ENCODE measurements at places on chromosomes 7 and 10. TPM values are rescaled to one million over a fixed set of nuclear protein-coding genes. Genes with fewer than 3 reads are reported as not detected.

GRCh38 chr10:74612195-74612594 is 214.2 kb upstream of the KAT6B start:
- DNase-seq = no peak

- DNase-seq = no peak
These were observed 3.6 kb upstream of the ZEB1 start for GRCh38 chr10:31315453-31315852.

GRCh38 chr10:19247843-19248242 is 199.2 kb downstream of the MALRD1 start:
- no peak for DNase-seq

- DNase-seq = no peak
These were observed 32.2 kb upstream of the EPHB6 start for GRCh38 chr7:142822714-142823113.

The MRM2 gene
- 15.9 TPM for total RNA-seq

The PRSS2 gene
- total RNA-seq = not detected

GRCh38 chr7:20494566-20494965 is 120.9 kb upstream of the ABCB5 start:
- DNase-seq = no peak

DNA sequence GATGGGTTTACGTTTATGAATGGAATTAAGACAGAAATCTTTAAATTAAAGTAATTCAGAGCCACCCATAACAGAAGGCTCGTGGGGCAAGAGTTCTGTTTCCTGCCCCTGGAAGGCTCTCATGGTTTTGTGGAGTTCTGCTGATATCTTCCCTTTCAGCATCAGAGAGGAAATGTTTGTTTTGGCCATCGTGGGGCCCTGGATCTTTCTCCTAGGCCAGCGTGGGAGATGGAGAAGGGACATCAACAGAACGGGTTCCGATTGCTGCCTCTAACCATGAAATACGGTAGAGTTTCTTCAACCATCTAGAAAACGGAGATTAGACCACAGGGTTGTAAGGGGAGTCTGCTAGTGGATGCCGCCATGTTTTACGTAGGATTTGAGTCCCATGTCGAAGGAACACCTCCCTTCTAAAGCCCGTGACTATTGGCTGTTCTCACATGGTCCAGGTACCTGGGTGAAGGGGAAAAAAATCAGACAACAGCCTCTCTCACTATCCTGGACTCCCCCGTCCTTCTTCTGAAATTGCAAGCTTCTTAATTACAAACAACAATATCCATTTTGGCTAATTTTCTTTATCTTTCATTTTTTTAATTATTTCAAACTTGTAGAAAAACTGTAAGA is 169.1 kb upstream of the CELF2 start:
- DNase-seq = no peak
